Calu3 (cell line): ENCODE measurements at places on chromosomes 16 and 17.

DNA sequence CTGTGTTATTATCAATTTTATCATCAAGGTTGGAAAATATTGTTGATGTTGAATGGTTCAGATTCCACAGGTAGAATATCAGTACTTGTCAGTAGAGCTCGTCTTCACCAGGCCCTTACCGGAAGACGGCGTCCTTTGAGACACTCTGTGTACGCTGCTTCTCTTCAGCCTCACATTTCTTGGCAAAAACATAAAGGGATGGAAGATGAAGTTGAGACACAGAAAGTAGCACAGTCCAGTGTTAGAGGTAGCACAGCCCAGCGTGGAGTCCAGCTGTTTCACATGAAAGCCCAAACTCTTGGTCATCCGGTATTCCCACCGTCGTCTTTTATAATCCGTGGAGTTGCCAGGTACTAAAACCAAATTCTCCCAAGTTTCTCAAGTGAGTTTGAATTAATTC is 30.4 kb downstream of the ATP2C2 start:
- no peak for DNase-seq
- no peaks in the 10 kb centered on the region for H3K27me3 ChIP-seq
- H3K27ac ChIP-seq, result no peak overlapping the region
- H3K4me1 ChIP-seq, result peaks cover 17% of the 10 kb centered on the region
- H3K4me3 ChIP-seq, result no peak overlapping the region

DNA sequence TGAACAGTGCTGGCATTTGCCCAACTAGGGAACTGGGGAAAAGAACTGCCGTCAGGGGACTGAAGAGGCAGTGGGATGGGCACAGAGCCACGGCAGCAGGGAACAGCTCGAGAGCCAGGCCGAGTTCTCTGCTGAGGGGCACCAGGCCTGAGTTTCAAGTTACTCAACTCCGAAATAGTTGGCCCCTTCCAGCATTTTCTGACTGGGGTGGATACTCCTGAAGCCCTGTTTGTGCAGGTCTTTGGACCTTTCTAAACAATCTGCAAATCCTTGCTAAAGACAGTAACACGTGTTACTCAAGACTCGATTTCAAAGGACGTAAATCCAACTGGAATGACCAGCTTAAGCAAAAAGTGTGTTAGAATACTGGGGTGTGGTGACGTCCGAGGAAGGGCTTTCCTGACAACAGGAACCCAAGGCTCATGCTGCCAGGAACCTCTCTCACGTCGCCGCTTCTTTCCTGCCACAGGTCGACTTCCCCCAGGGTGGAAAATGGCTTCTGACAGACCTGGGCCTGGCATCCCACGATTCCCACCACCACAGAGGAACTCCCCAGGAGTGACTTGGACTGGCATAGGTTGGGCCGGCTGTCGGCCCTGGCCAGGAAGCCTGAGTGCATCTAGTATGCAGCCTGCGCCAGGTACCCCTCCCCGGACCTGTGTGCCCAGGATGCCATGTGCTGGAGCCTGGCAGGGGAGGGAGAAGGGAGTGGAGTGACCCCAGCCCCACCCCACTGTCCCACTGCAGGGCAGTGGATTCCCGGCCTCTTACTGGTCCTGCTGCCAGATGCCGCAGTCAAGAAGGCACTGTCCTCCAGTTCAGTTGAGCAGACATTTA is 71.9 kb downstream of the N4BP1 start:
- H3K4me1 ChIP-seq, result no peaks in the 10 kb centered on the region
- H3K4me3 ChIP-seq, result no peak overlapping the region
- peaks cover 24% of the 10 kb centered on the region for H3K36me3 ChIP-seq
- peak overlapping the region; percentile 45 for H3K27ac ChIP-seq
- no peaks in the 10 kb centered on the region for H3K27me3 ChIP-seq

DNA sequence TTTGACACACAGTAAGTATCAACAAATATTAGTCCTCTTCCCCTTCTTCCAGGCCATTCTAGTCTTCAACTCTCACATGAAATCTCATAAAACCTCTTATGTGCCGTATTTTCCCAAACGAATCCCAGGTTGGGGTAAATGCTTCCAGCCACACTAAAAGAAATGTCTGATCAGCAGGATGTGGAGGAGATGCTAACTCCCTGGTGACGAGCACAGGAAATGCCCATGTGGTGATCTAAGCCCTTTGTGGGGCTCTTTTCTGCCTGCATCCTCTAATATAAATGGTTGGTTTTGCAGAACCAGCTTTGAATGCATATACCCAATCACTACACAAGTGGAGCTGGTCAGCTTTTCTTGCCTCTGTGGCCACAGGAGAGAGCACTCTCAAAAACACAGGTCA is 498.2 kb upstream of the ERCC4 start:
- no peaks in the 10 kb centered on the region for H3K27me3 ChIP-seq
- H3K27ac ChIP-seq, result no peak overlapping the region
- DNase-seq, result no peak
- H3K4me3 ChIP-seq, result no peak overlapping the region

GRCh38 chr17:61532826-61533225 is 58.2 kb downstream of the NACA2 start:
- no peak overlapping the region for H3K4me3 ChIP-seq
- H3K27ac ChIP-seq, result no peak overlapping the region
- no peaks in the 10 kb centered on the region for H3K27me3 ChIP-seq
- no peaks in the 10 kb centered on the region for H3K36me3 ChIP-seq
